GM23248 (cell line): ENCODE measurements at places on chromosomes 5 and 9. TPM values are rescaled to one million over a fixed set of nuclear protein-coding genes. Genes with fewer than 3 reads are reported as not detected.

DNA sequence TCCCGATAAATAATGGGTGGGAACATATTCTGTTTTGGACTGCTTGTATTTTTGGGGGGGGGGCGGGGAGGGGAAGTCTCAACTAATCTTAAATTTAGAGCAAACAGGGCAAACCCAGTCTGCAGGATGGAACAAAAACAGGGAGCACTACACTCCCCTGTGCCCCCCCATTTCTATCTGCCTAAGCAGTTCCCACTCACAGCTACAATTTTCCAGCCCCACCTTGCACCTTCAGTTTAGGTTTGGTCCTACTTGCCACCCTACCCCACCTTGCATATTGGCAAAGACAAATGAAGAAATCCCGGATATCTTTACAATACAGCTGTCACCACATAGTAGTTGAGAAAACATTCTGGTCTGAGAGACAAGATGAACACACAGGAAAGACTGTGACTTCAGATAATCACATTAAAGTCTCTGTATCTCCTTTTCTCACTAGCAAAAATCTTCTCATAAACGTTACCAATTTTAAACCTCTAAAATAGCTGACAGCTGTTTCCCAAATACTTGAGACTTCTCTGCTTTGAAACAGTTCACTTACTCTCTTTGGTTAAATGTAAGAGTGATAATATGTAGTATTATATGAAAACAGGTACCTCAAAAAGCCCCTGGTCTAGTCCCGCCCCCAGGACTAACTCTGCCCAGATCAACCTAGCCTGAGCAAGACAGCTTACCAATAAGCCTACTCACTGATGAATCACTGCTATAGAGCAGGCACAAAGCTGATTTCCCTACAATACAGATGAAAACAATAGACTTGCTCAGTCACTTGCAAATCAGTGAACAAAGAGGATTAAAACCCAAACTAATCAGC lies 5.2 kb upstream of the RAPGEF6 start:
- peak; percentile 70 for DNase-seq
- no peaks in the 10 kb centered on the region for H3K27me3 ChIP-seq
- H3K4me1 ChIP-seq, result peaks cover 11% of the 10 kb centered on the region
- H3K27ac ChIP-seq, result peak overlapping the region; percentile 20; the same call in 1 of the 2 replicates

DNA sequence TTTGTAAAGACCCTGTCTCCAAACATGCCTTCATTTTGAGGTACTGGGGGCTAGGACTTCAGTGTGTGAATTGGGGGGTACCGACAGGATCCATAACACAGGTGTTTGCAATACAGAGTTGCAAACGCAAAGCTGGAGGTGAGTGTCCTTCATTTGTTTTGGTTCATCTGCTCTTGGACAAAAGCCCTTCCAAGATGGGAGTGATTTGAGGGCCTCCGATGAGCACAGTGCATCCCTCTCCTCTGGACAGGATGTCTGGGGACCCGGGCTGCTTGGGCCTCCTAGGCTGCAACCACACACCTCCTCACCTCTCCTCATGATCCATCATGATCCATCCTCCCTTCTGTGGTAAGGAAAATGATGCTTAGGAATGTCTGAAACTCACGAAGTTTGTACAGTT lies 23.8 kb downstream of the FGD3 start:
- no peak overlapping the region for H3K27ac ChIP-seq
- no peaks in the 10 kb centered on the region for H3K36me3 ChIP-seq
- no peaks in the 10 kb centered on the region for H3K4me1 ChIP-seq
- H3K27me3 ChIP-seq, result no peaks in the 10 kb centered on the region

GRCh38 chr9:116549061-116549664 lies 137.9 kb upstream of the TRIM32 start:
- peak overlapping the region; percentile 29; the same call in 1 of the 2 replicates for H3K4me3 ChIP-seq
- peaks cover 58% of the 10 kb centered on the region for H3K4me1 ChIP-seq
- peak; percentile 99 for DNase-seq
- H3K27me3 ChIP-seq, result no peaks in the 10 kb centered on the region
- peak overlapping the region; percentile 77 for H3K27ac ChIP-seq
- H3K36me3 ChIP-seq, result no peaks in the 10 kb centered on the region

DNA sequence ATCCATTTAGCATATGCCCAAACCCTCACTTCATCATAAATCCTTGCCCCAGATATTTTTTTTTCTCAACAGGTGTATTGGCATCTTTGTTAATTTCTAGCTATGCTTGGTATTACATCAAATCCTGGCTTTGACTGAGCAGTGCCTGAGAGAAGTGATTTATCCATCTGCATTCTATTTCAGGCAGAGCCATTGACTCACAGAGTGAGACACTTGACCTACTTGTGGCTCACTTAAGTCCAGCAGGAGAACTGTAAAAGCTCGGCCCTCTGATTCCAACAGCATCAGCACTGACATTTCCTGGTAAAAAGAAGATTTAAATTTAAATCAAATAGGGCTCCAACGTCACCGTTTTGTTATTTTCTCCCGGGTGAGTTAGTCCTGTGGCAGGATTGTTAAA lies 93.4 kb downstream of the PLK2 start:
- no peak overlapping the region for H3K27ac ChIP-seq
- H3K4me3 ChIP-seq, result no peak overlapping the region
- H3K36me3 ChIP-seq, result no peaks in the 10 kb centered on the region
- no peaks in the 10 kb centered on the region for H3K27me3 ChIP-seq
- 0 out of 2 replicates have a peak, but pooled peaks cover 7% of the 10 kb centered on the region for H3K4me1 ChIP-seq

DNA sequence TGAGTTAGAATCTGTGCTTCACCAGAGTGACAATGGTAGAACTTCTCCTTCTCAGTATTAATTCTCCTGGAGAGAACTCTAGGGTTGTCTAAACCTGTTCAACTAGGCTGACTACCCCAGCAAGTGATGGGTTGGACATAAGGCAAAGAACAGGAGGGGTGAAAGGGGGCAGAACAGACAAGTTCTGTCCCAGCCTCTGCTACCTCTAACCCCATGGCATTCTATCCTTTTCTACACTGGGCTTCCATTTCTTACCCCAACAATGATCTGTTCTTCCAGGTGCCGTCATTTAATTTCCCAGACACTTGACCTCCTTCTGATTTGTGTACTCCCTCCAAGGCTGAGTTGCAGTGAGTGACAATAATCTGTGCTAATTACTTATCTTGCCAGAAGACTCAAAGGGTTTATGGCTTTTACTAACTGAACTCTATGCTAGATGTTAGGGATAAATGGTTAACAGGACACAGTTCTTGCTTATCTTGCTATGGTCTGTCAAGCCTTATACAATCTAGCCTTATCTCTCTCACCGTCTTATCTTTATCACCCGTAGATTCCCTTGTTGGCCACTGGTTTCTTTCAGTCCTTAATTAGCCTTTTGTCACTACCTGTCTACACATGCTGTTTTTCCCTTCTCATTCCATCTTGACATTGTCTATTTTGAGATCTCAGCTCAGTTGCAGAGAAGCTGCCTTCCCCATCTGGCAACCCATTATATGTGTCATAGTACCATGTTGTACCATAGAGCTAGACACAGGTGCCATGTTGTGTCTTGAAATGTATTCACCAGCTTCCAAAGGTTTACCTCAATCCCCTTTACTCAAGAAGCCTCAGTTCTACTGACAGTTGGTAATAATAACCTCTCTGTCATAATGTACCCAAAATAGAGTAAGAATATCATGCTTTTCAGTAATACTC lies 10.0 kb upstream of the MATR3 start:
- no peak overlapping the region for H3K27ac ChIP-seq
- no peaks in the 10 kb centered on the region for H3K27me3 ChIP-seq
- DNase-seq, result no peak
- no peak overlapping the region for H3K4me3 ChIP-seq

- 0 out of 2 replicates have a peak, but pooled peaks cover 3% of the 10 kb centered on the region for H3K27me3 ChIP-seq
- H3K4me1 ChIP-seq, result no peaks in the 10 kb centered on the region
- peak; percentile 58 for DNase-seq
Observed at GRCh38 chr9:136784249-136784996, 6.7 kb upstream of the TMEM141 start.

DNA sequence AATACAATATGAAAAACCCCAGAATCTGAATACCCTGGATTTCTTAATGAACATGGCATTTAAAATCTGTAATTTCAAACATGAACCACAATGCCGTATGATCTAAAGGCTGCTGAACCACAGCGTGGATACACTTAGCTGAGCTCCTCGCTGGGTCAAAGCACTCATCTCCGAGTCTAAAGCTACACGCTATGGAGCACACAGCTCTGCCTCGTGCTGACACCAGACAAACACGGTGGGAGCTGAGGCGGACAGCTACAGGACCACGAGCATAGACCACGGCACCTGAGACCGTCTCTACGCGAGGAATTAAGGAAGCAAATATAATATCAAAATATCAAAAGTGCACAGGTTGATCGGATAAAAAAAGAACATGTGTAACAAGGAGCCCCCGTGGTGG lies 42.8 kb upstream of the IPPK start:
- no peak for DNase-seq
- H3K36me3 ChIP-seq, result peaks cover 22% of the 10 kb centered on the region; the same call in 1 of the 2 replicates
- H3K27me3 ChIP-seq, result no peaks in the 10 kb centered on the region
- H3K4me1 ChIP-seq, result no peaks in the 10 kb centered on the region

DNA sequence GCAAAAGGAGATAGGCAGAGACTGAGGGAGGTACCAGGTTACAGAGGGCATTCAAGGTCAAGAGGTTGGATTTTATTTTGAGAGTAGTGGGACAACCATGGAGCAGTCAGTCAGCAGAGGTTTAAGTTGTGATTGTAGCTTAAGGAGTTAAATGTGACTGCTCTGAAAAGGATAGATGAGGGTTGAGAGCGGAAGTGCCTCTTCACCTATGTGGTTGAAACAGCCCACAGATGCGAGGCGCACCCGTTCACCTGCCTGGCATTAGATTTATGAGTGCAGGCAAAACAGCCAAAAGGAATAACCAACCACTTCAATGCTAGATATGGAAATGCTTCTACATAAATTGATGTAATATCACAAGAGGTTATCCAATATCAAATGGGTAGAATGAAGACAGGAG lies 8.4 kb downstream of the ZNF474 start:
- H3K27ac ChIP-seq, result no peak overlapping the region
- no peak overlapping the region for H3K4me3 ChIP-seq
- DNase-seq, result no peak
- H3K36me3 ChIP-seq, result no peaks in the 10 kb centered on the region
- peaks cover 12% of the 10 kb centered on the region for H3K4me1 ChIP-seq

- DNase-seq, result no peak
- no peak overlapping the region for H3K27ac ChIP-seq
- H3K27me3 ChIP-seq, result no peaks in the 10 kb centered on the region
- H3K4me1 ChIP-seq, result no peaks in the 10 kb centered on the region
Observed at GRCh38 chr9:91720751-91721705, 229.0 kb downstream of the ROR2 start.

DNA sequence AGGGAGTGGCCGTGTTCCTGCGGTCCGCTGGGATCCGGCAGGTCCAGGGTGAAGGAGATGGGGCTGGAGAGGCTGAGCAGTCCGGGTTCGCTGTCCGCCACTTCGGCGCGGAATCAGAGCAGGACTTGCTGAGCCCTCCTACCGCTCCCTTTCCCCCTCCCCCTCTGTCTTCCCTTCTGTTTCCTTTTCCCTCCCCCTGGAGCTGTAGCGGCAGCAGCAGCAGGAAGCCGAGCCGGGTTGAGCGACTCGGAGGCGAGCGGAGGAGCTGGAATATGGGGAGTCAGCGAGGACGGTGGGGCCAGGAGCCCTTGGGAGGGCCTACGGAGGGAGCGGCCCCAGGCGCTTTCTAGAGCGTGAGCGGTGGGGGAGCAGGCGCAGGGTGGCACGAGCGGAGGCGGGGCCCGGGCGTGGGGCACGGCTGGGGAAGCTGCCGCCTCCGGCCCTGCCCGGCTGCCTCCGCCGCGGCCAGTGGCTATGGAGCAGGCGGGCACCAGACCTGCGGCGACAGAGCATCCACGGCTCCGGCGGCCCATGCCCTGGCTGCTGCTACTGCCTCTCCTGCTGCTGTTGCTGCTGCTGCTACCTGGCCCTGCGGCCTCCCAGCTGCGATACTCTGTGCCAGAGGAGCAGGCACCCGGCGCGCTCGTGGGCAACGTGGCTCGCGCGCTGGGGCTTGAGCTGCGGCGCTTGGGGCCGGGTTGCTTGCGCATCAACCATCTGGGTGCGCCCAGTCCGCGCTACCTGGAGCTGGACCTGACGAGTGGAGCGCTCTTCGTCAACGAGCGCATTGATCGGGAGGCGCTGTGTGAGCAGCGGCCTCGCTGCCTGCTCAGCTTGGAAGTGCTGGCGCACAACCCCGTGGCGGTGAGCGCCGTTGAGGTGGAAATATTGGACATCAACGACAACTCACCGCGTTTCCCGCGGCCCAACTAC lies at the start of gene PCDHAC2:
Gene PCDHAC2 (plus strand): TSS at position 184 of the 933 bp plus-strand sequence. CDS start 291 bp downstream, at position 475.
- peak; percentile 26 for DNase-seq
- H3K27me3 ChIP-seq, result no peaks in the 10 kb centered on the region
- H3K4me1 ChIP-seq, result no peaks in the 10 kb centered on the region
- peak within 1 kb of the TSS; percentile 66 for H3K4me3 ChIP-seq

DNA sequence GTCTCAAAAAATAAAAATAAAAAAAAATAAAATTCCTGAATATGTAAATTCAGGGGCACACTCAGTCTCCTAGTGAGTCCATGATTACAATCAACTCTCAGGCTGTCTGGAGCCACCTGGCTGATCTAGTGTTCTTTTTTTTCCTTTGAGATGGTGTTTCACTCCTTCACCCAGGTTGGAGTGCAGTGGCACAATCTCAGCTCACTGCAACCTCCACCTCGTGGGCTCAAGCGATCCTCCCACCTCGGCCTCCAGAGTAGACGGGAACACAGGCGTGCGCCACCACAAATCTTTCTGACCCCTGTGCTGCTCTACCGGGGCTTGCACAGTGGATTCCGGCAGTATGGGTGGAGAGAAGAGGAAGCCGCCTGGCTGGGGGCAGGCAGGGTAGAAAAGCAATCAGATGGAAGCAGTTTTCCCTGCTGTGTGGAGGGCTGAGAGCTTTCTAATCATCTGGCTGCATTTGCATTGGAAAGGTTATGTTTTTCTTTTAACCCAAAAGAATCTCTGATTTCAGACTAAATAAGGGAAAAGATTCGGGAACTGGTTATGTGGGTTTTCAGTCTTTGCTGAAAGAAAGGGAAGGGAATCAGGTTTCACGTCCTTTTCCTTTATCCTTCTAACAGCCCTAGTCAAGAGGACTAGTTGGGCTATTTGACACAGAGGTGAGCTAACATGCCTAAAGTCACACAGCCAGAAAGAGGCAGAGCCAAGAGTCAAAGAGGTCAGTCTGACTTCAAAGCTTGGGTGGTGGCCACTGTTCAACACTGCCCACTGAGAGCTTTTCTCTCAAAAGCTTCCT lies 26.3 kb upstream of the CORO2A start:
- DNase-seq, result no peak
- no peak overlapping the region for H3K27ac ChIP-seq
- peaks cover 47% of the 10 kb centered on the region for H3K36me3 ChIP-seq
- no peak overlapping the region for H3K4me3 ChIP-seq

GRCh38 chr5:96288845-96289185 lies 144.2 kb downstream of the PCSK1 start:
- no peaks in the 10 kb centered on the region for H3K36me3 ChIP-seq
- H3K4me3 ChIP-seq, result no peak overlapping the region
- H3K27ac ChIP-seq, result peak overlapping the region; percentile 72

RLN2 gene
- polyA plus RNA-seq, result not detected in 2 replicates

MLLT3 gene
- polyA plus RNA-seq, result 7.1 and 7.5 TPM in 2 replicates

FAM78A gene
- 0.23 and 0.29 TPM in 2 replicates for polyA plus RNA-seq

BRD9 gene
- polyA plus RNA-seq, result 16.8 and 18.2 TPM in 2 replicates

RORB gene
- polyA plus RNA-seq, result not detected in 2 replicates

SLC1A1 gene
- 34.6 and 36.3 TPM in 2 replicates for polyA plus RNA-seq

SPATA9 gene
- 0.71 and 0.96 TPM in 2 replicates for polyA plus RNA-seq
